Natural killer cell (primary cell): ENCODE measurements at places on chromosomes 2 and 18.

GRCh38 chr18:56298935-56299334 is 339.5 kb downstream of the TXNL1 start:
- no peak for DNase-seq

- DNase-seq = no peak
Measured at GRCh38 chr2:142065156-142065555, 65.7 kb downstream of the LRP1B start.

- DNase-seq = peak; percentile 31
Measured at GRCh38 chr2:161415987-161416707, at the start of gene TBR1. TBR1 (plus strand) TSS chr2:161416297; CDS start chr2:161416411, 114 bp downstream.

DNA sequence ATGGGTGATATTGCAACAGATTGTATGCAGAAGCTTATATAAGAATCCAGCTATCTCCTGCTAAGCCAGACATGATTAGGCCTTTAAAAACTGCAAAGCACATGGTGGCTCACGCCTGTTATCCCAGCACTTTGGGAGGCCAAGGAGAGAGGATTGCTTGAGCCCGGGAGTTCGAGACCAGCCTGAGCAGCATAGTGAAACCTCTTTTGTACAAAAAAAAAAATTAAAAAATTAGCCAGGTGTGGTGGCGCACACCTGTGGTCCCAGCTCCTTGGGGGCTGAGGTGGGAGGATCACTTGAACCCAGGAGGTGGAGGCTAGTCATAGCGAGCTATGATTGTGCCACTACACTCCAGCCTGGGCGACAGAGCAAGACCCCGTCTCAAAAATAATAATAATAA is 204.6 kb downstream of the TNS1 start:
- no peak for DNase-seq

DNA sequence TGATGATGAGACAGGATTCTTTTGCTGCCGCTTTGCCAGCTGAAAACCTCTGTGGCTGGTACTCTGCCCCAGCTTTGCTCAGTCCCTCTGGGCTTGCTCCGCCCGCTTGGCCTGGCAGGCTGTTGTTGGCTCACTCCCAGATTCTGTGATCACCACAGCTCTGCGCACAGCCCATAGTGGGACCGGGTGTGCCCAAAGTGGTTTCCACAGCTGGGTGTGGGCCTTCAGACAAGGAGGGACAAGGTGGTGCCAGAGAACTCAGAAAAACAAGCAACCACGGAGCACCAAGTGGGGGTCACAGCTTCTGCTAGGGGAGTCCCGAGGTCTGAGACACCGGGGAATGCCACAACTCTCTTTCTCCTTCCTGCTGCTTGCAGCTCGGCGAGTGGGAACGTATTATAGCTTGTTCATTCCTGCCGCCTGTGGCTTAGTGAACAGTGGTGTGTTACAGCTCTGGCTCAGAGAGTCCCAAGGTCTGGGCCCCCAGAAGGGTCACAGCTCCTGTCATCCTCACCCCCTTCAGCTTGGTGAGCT is 9.2 kb upstream of the KYNU start:
- peak; percentile 21 for DNase-seq

DNA sequence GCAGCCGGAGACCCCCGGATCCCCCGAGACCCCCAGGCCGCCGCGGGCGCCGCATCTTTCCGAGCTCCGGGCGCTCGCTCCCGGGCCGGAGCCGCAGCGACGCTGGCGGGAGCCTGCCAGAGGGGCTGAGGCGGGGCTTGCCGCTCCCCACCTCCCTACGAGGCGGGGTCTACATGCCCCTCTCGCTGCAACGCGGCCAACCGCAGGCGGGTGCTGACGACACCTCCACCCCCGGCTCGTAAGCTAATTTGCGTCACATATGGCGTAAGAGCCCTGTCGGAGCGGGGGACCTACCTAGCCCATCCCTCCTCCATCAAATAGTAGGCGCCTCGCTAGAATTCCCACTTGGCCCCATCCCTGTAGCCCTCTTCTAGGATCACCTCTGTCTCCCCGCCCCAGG is at the start of gene PTPRN:
TSS of gene PTPRN (minus strand) at position 124 of the 400 bp plus-strand sequence. CDS start at position 55, 69 bp downstream.
- no peak for DNase-seq

- DNase-seq = no peak
Measured at GRCh38 chr2:76953733-76954347, 568.3 kb downstream of the LRRTM4 start.

DNA sequence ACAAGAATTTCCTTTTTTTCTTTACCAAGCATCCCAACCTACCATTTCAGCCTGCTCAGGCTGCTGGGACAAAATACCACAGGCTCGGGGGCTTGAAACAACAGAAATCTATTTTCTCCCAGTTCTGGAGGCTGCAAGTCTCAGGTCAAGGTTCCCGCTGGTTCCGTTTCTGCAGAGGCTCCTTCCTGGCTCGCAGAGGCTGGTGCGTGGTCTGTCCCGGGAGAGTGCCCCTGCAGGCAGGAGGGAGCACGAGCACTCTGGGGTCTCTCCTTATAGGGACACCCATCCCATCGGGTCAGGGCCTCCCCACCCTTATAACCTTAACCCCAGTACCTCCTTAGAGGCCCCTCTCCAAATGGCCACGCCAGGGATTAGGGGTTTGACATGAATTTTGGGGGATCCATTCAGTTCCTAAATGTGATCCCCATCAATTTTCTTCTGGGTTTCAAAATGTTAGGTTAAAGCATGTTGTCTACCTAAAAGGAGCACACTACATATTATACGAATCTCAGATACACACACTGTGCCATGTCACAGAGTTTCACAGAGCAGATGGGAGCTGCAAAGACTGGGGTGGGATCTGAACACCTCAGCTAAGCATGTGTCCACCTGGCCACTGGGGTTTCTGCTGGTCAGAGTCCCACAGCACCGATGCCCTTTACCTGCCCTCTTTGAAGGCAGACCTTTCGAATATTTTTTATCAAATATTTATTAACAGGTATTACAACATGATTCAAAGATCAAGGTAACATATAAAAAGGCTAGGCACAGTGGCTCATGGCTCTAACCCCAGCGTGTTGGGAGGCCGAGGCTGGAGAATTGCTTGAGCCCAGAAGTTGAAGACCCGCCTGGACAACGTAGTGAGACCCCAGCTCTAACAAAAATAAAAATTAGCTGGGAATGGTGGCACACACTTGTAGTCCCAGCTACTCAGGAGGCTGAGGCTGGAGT is 17.6 kb upstream of the ADI1 start:
- DNase-seq = no peak

DNA sequence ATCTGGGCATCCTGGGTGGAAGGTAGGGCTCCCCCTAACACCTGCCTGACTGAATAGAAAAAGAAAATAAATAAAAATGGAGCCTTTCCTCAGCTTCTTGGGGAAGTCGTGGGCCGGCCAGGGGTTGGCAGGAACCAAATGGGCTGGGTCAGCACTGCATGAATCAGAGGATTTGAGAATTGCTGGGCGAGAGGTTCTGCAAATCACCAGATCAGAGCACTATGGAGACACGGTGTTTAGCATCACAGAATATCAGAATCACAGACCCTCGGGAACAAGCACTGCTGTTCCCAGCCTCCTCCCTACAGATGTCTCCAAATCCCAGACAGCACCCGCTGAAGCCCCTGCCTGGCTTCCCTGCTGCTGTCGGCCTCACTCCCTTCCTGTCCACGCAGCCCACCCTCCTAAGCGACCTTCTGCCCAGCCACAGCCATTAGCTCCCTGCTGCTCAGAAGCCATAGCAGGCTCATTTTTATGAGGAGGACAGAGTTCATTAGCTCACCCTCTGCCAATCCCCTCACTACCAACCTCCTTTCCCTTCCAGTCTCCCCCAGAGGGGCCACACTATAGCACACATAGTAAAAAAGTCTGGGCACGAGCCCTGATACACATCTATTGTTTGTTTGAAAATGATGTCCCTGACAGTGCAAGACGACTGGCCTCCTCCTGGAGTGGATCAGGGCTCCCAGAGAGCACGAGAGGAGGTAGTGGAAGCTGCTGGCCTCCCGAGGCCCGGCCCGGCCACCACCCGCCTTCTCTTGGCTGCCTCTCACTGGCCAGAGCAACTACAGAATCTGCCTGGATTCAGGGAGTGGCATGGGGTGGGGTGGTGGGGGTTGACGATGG is 64.6 kb upstream of the TAF1B start:
- DNase-seq = no peak

GRCh38 chr2:210004881-210005280 is 2.4 kb downstream of the RPE start:
- no peak for DNase-seq

- no peak for DNase-seq
Measured at GRCh38 chr18:7561909-7562460, 5.1 kb upstream of the PTPRM start.

- peak; percentile 36 for DNase-seq
Measured at GRCh38 chr2:10120877-10121574, 1.5 kb upstream of the RRM2 start.

- no peak for DNase-seq
Measured at GRCh38 chr2:47174733-47175361, 19.7 kb upstream of the STPG4 start.

- no peak for DNase-seq
Measured at GRCh38 chr2:206915121-206915520, 24.2 kb upstream of the CPO start.

GRCh38 chr18:35038881-35039491 is 2.2 kb upstream of the MAPRE2 start:
- DNase-seq = no peak

- DNase-seq = peak; percentile 32
Measured at GRCh38 chr2:30165050-30165520, 18.3 kb downstream of the YPEL5 start.

- DNase-seq = no peak
Measured at GRCh38 chr18:25805323-25805722, 285.1 kb downstream of the SS18 start.

DNA sequence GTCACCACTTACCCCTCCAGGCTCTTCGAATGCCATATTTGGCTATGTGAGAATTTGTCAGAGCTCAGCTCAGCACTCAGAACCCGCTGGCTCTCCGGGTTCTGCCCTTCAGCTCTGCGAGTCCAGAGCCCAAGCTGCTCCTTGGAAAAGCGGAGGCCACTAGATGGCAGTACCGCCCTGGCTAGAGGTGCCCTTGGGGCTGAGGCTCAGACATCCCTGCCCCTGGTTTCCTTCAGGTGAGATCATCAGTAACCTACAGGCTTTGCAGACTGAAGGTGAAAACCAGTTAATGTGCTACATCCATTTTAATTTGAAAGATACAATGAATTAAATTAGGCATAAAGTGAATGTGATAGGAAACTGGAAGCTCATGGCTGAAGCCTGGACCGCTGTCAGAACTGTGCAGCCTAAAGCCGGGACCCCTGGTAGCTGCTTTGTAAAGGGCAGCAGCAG is 285.6 kb downstream of the AGAP1 start:
- DNase-seq = peak; percentile 64
